ENCODE measurements at places on chromosomes 16 and 17.

GRCh38 chr16:3065069-3065741 is at the start of gene IL32:
IL32 (plus strand) TSS chr16:3065640; CDS start chr16:3065812, 172 bp downstream.
- peak; percentile 94 for DNase-seq

GRCh38 chr16:78996790-78997189 is 603.7 kb downstream of the MAF start:
- DNase-seq: no peak

GRCh38 chr16:57930533-57930932 is 40.4 kb downstream of the CNGB1 start:
- DNase-seq: no peak

DNA sequence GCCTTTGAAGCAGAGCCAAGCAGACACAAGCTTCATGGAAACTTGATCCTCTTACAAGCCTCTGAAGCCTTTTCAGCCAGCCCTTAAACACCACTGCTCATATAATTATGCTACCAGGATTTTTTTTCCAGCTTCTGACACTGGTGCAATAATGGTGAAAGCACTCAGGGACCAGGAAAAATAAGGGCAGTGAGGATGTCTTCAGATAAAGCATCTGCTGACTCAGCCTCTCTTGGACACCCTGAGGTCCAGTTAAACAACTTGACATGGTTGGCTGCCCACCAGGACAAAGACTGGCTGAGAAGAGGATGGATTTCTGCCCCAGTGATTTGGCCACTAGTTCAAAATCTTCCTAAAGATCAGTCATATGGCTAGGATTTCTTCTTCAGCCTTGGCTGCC is 124.2 kb upstream of the N4BP1 start:
- no peak for DNase-seq

DNA sequence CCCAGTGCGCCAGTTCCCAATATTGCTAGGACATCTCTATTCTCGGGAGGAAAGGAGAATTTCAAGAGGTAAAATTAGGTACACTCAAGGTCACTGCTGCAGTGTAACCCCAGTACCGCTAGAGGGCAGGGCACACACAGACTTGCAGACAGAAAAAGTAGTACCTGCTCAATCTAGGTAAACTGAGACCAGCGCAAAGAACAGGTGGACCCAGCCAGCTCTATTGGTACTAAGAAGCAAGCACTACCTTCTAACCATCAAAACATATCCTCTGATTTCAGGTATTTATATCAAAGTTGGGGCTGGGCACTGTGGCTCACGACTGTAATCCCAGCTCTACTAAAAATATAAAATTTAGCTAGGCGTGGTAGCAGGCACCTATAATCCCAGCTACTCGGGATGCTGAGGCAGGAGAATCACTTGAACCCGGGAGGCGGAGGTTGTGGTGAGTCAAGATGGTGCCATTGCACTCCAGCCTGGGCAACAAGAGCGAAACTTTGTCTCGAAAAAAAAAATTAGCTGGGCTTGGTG is 3.6 kb upstream of the WDR81 start:
- peak; percentile 72 for DNase-seq

All from stomach (tissue), 19 donors.